ENCODE measurements at places on chromosomes 7 and 10.

GRCh38 chr10:124409696-124410095, 9.0 kb downstream of the OAT start:
- DNase-seq, result no peak

- DNase-seq, result no peak
Observed at GRCh38 chr10:62475551-62475950, 101.4 kb downstream of the ZNF365 start.

DNA sequence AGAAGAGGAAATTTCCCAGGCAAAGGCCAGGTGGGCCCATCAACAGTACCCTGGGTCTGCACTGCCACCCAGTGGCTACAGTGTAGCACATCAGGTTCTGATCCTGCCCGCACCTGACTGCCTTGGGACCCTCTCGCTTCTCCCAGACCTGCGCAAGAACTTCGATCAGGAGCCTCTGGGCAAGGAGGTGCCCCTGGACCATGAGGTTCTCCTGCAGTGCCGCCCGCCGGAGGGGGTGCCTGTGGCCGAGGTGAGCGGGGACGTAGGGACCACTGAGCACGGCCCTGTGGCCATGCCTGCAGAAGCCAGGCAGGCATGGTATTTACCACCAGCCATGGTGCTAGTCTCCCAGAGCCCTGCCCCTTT, 33.9 kb upstream of the SLC29A3 start:
- DNase-seq, result peak; percentile 68

- DNase-seq, result no peak
Observed at GRCh38 chr7:67359900-67360299, 363.3 kb downstream of the TYW1 start.

DNA sequence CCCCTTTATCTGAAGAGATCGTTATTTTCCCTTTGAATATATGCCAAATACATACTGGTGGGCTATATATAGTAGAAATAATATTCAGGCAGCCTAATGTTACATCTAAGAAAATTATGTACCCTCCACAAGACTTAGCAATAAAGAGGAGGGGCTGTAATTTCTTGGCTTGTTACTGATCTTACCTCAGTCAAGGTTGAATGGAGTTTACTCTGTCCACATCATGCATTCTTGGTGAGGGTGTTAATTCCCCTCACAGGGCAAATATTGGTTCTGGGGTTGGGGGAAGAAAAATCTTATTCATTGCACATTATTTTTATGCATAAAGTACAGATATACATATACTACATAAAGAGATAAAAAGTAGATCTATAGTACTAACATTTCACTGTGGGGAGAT, 145.8 kb upstream of the ANK3 start:
- no peak for DNase-seq

GRCh38 chr7:143046426-143046851, 5.7 kb upstream of the OR6V1 start:
- DNase-seq, result no peak

- no peak for DNase-seq
Observed at GRCh38 chr7:10584886-10585285, 388.8 kb upstream of the PHF14 start.

GRCh38 chr10:48439031-48439430, 132.6 kb downstream of the MAPK8 start:
- DNase-seq, result no peak
